ENCODE measurements at places on chromosomes 12 and 14. TPM values are rescaled to one million over a fixed set of nuclear protein-coding genes. Genes with fewer than 3 reads are reported as not detected.

The CLECL1 gene
- polyA plus RNA-seq: 4.5 TPM

The SMCO3 gene
- not detected for polyA plus RNA-seq

The CDKN3 gene
- polyA plus RNA-seq: 10.8 TPM

The EML5 gene
- 0.69 TPM for polyA plus RNA-seq

The DDX51 gene
- 4.8 TPM for polyA plus RNA-seq

The RDH16 gene
- polyA plus RNA-seq: not detected

The FAM186B gene
- not detected for polyA plus RNA-seq

The MMP19 gene
- polyA plus RNA-seq: 6.0 TPM

The CRIP2 gene
- polyA plus RNA-seq: 34.2 TPM

The KRT86 gene
- polyA plus RNA-seq: not detected

The CLEC7A gene
- 9.8 TPM for polyA plus RNA-seq

The ESRRB gene
- polyA plus RNA-seq: 0.04 TPM

The AKAP3 gene
- 1.4 TPM for polyA plus RNA-seq

The FITM1 gene
- not detected for polyA plus RNA-seq

The STXBP6 gene
- polyA plus RNA-seq: 32.8 TPM

The TMEM263 gene
- 21.0 TPM for polyA plus RNA-seq

The KCNJ8 gene
- not detected for polyA plus RNA-seq

The ADIPOR2 gene
- 65.9 TPM for polyA plus RNA-seq

The TRHDE gene
- polyA plus RNA-seq: 0.42 TPM

The CAPRIN2 gene
- polyA plus RNA-seq: 3.0 TPM

The FAM90A1 gene
- polyA plus RNA-seq: not detected

The GNG2 gene
- 9.5 TPM for polyA plus RNA-seq
